ENCODE measurements at places on chromosomes 2 and 18. TPM values are rescaled to one million over a fixed set of nuclear protein-coding genes. Genes with fewer than 3 reads are reported as not detected.

CRYGC gene
- total RNA-seq = not detected

- H3K36me3 ChIP-seq = no peaks in the 10 kb centered on the region
- no peaks in the 10 kb centered on the region for H3K4me1 ChIP-seq
- no peak for DNase-seq
- H3K27me3 ChIP-seq = no peaks in the 10 kb centered on the region
- no peak overlapping the region for H3K27ac ChIP-seq
- no peak overlapping the region for H3K4me3 ChIP-seq
Measured at GRCh38 chr2:224691563-224691962, 24.6 kb downstream of the CCDC195 start.

GRCh38 chr18:43571078-43571689 lies 293.9 kb upstream of the SYT4 start:
- H3K27ac ChIP-seq = no peak overlapping the region
- DNase-seq = peak; percentile 58
- H3K27me3 ChIP-seq = peaks cover 30% of the 10 kb centered on the region
- no peaks in the 10 kb centered on the region for H3K4me1 ChIP-seq
- no peak overlapping the region for H3K4me3 ChIP-seq

GRCh38 chr2:72146347-72147302 lies 1.0 kb downstream of the CYP26B1 start:
- H3K4me3 ChIP-seq = no peak overlapping the region
- no peak for DNase-seq

DNA sequence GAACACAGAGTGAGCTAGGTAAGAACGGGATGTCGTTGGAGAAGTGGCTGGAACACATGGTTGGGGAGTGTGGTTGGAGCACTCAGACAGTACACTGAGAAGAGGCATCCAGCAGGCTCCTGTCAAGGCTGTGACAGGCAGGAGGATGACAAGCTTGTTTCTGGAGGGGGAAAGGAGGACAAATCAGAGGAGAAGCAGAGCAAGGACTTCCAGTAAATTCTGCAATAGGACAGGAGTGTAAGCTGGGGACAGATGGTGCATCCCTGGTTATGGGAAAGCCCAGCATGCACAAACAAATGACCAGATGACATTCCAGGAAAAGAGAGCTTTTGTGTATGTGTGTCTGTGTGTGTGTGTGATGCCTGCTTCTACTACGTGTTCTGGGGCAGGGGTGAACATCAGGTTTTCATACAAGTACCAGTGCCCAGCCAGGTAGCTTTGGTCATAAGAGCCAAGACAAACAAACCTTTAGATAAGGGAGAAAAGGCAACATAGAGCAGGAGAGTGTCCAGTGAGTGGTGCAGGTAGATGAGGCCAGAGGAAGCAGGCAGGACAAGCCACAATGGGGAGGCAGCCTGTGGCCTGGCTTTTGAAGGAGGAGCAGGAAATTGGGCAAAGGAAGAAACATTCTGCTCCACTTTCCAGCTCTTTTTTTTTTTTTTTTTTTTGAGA lies 32.1 kb upstream of the MAPK4 start:
- no peaks in the 10 kb centered on the region for H3K27me3 ChIP-seq
- H3K4me3 ChIP-seq = no peak overlapping the region
- DNase-seq = no peak
- no peaks in the 10 kb centered on the region for H3K4me1 ChIP-seq
- H3K27ac ChIP-seq = no peak overlapping the region

DNA sequence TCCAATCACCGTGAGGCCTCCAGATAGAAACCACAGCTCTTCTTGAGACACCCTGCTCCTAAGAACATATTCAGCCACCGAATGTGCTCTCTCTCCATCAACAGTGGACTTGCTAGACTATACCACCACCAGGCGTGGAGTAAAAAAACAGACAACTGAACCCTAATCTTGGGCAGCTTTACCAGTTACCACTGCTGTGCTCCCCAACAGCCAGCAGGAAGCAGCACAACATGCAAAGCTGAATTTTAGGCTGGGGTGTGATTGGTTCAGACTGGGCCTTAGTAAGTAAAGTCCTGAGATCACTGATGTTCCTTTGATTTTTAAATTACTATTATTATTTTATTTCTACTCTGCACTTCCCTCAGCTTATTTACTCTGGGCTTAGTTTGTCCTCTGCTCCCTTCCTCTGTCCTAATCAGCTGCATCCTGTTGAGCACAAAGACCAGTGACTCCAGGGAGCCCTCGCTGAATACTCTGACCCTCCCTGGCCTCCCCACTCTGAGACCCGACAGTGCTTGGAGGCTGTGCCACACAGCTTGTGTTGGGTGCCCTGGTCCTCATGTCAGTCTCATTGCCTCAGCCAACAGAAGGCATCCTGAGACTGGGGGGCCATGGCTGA lies 21.9 kb downstream of the MRPL35 start:
- no peaks in the 10 kb centered on the region for H3K27me3 ChIP-seq
- H3K4me1 ChIP-seq = peaks cover 35% of the 10 kb centered on the region
- H3K36me3 ChIP-seq = no peaks in the 10 kb centered on the region
- H3K27ac ChIP-seq = no peak overlapping the region
- peak; percentile 63 for DNase-seq
- no peak overlapping the region for H3K4me3 ChIP-seq

GRCh38 chr18:79792096-79792987 lies 5.4 kb upstream of the KCNG2 start:
- H3K4me3 ChIP-seq = peak overlapping the region; percentile 44
- peaks cover 32% of the 10 kb centered on the region for H3K27me3 ChIP-seq
- H3K27ac ChIP-seq = peak overlapping the region; percentile 27
- peaks cover 18% of the 10 kb centered on the region for H3K4me1 ChIP-seq
- DNase-seq = no peak

COLEC11 gene
- total RNA-seq = not detected

DNA sequence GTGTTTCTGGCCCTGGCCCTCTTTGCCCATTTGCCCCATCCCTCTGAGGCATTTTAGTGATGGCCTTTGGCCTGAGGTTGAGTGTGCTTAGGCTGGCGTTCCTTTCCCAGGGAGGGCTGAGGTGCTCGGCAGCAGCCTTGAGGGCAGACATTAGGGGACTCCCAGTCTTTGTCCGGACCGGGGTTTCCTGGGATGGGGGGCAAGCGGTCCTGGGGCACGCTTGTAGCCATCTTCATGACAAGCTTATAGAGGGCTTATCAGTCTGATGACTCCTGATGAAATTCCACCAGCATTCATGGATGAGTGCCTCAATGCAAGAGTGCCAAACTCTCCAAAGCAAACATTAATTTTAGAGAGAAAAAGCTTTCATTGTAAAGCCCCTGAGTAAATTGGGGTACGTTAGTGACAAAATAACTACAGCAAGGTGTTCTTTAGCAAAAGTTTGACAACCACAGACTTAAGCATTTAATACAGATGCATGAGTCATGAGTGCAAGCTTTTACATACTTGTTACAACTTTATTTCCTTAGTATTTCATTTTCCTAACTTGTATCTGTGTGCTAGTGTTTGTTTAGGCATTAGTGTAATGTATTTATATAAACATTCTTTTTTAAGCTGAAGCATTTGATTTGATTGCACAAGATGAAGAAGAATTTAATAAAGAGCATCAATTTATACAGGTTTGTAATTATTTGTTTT lies 45.6 kb downstream of the CEP192 start:
- no peak overlapping the region for H3K4me3 ChIP-seq
- peaks cover 2% of the 10 kb centered on the region for H3K36me3 ChIP-seq
- DNase-seq = peak; percentile 46
- H3K27ac ChIP-seq = no peak overlapping the region
- 0 out of 2 replicates have a peak, but pooled peaks cover 8% of the 10 kb centered on the region for H3K4me1 ChIP-seq

SLC39A6 gene
- total RNA-seq = 115 TPM

DNA sequence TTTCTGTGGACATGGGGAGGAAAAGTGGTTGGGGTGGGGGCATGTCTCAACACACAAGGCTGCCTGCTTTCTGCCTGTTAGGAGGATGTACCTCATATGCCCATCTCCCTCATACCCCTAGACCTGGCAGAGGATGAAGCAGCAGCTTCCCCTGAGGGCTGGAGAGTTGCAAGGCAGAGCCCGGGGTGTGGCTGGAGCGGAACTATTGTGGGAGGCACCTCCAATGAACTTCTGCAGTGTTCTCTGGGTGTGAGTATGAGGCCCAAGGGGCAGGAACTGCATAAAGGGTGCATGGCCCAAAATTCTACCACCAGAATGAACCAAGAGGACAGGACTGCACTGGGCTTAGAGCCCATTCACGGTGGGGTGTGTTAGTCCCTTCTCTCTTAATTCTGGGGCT lies 296.3 kb upstream of the SIX2 start:
- no peak overlapping the region for H3K4me3 ChIP-seq
- H3K4me1 ChIP-seq = no peaks in the 10 kb centered on the region
- DNase-seq = no peak
- peaks cover 41% of the 10 kb centered on the region for H3K27me3 ChIP-seq

DNA sequence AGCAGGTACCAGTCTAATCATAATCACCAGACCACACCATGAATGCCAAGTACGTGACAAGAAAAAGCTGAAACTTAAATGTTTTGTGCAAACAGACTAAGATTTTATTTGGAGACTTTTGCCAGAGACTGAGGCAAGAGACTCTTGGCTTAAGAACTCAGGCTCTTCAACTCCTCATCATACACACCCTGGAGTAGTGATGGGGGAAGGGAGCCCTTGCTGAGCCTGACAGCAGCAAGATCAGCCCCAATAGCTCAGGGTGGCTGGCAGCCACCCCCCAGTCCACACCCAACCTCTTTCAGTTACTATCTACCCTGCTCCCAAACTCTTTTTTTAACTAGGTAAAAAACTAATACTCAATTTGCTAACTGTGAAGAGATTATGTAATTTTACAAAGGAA lies 114.8 kb downstream of the CCBE1 start:
- no peak overlapping the region for H3K4me3 ChIP-seq
- DNase-seq = no peak
- H3K4me1 ChIP-seq = no peaks in the 10 kb centered on the region
- no peaks in the 10 kb centered on the region for H3K27me3 ChIP-seq
- H3K36me3 ChIP-seq = no peaks in the 10 kb centered on the region
- H3K27ac ChIP-seq = no peak overlapping the region

DNA sequence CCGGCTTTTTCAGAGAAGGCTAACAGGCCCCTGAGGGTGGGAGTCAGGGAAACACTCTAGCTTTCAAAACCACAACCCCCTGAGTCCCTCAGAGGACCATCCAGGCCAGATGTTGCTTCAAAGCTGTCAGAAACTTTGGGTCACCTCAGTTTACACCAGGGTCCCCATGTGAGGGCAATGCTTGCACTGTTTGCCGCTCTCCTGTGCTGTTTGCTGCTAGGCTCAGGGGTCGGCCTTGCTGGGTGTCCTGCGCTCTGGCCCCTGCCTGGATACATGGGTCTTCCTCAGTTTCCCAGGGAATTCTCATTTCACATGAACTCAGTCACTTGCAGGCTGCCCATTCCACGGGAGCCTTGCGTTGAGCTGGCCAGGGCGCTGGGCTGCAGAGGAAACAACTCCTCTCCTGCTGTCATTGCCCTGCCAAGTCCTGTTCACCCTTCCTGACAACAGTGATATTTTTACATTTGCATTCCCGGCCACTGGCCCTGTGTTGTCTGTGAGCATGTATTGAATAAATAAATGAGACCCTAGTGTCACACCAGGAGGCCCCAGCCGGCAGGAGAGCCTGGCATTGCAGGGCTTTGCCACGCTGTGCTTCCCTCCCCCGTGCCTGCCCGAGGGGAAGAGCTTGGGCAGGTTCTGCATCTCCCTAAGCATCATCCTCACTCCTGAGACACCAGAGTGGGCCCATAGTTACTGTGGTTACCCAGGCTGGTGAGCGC lies 73.2 kb upstream of the RAB6C start:
- H3K27ac ChIP-seq = no peak overlapping the region
- DNase-seq = no peak
- H3K27me3 ChIP-seq = no peaks in the 10 kb centered on the region
- H3K4me3 ChIP-seq = no peak overlapping the region
- H3K4me1 ChIP-seq = no peaks in the 10 kb centered on the region

GRCh38 chr2:237132799-237133198 lies 47.1 kb downstream of the COPS8 start:
- no peaks in the 10 kb centered on the region for H3K36me3 ChIP-seq
- no peak overlapping the region for H3K4me3 ChIP-seq
- no peak overlapping the region for H3K27ac ChIP-seq
- no peaks in the 10 kb centered on the region for H3K27me3 ChIP-seq

DNA sequence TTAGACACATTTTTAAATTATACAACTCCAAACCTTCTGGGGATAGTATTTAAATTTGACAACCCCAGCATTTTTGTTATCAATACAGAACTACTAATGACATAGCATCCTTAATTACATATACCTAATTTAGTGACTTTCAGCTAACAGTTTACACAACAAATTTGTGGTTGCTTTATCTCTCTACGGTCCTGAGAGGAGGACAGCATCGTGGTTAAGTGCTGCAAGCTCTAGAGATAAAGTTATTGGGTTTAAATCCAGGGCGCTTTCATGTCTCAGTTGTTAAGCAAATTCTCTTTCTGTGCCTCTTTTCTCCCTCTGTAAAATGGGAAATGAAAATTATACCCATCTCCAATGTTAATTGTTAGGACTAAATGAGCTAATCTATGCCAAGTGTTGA lies 129.3 kb downstream of the METTL4 start:
- no peak overlapping the region for H3K4me3 ChIP-seq
- peaks cover 9% of the 10 kb centered on the region for H3K4me1 ChIP-seq
- H3K27me3 ChIP-seq = no peaks in the 10 kb centered on the region
- DNase-seq = no peak
- no peaks in the 10 kb centered on the region for H3K36me3 ChIP-seq

LOXHD1 gene
- total RNA-seq = not detected

SKOR2 gene
- total RNA-seq = not detected

- no peaks in the 10 kb centered on the region for H3K27me3 ChIP-seq
- no peak overlapping the region for H3K27ac ChIP-seq
- no peaks in the 10 kb centered on the region for H3K4me1 ChIP-seq
- H3K4me3 ChIP-seq = no peak overlapping the region
Measured at GRCh38 chr18:3879836-3880120, 429.8 kb downstream of the TGIF1 start.

- H3K36me3 ChIP-seq = no peaks in the 10 kb centered on the region
- DNase-seq = peak; percentile 55
- peaks cover 12% of the 10 kb centered on the region for H3K4me1 ChIP-seq
- no peak overlapping the region for H3K4me3 ChIP-seq
- no peaks in the 10 kb centered on the region for H3K27me3 ChIP-seq
Measured at GRCh38 chr2:58032016-58032763, 14.4 kb upstream of the VRK2 start.

SCYGR4 gene
- not detected for total RNA-seq

ELOA2 gene
- total RNA-seq = not detected

LOXL3 gene
- total RNA-seq = 52.4 TPM

LINC00305 gene
- not detected for total RNA-seq

GRCh38 chr2:192298664-192299063 lies 103.9 kb upstream of the TMEFF2 start:
- no peaks in the 10 kb centered on the region for H3K27me3 ChIP-seq
- no peak overlapping the region for H3K4me3 ChIP-seq
- no peak for DNase-seq
- no peaks in the 10 kb centered on the region for H3K36me3 ChIP-seq
- no peak overlapping the region for H3K27ac ChIP-seq

DNA sequence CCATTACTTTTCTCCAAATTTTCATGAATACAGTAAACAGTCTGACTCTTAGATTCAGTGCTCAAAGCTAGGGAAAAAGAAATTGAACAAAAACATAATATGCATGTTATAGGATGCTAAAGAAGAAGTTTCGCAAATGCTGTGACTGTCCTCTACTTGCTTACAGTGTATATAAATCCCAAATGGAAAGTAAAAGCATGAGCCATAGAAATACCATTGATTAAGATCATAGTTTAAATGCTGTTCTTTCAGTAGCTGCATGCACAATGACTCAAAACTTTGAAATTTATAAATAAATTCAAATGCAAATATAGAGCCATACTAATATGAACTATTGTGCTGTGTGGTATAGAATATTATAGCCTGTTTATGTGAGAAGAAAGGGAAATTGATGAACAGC lies 1113.9 kb upstream of the ACVR2A start:
- H3K27me3 ChIP-seq = no peaks in the 10 kb centered on the region
- no peaks in the 10 kb centered on the region for H3K36me3 ChIP-seq
- peak; percentile 40 for DNase-seq

Measured in GM23248 (cell line).